ENCODE measurements at places on chromosomes 6 and 20.

DNA sequence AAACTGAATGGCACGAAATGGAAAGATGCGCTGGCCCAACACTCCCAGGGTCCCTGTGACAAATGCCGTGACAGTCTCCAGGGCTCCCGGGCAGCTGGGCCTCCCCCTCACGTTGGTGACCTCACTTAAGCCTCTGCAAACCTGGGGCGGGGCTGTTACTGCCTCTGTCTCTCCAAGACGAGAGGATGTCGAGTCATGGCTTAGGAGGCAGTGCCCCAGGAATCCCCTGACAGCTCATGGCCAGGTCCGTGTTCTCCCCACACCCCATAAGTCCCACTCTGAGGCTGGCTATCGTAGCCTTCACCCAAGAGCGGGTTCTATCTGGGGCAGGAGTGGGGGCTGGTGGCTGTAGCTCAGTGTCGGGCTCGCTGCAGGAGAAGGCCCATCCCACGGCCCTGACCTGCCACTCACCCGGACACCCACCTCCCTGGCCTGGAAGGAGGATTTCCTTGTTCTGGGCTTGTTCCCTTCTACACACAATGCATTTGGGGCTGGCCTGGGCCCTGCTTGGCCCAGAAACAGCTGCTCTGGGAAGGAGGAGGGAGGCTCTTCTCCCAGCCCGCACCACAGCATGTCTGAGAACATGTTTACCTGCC is 5.6 kb upstream of the RPS21 start:
- DNase-seq = no peak

GRCh38 chr20:61120595-61121515 is 131.2 kb upstream of the CDH4 start:
- peak; percentile 18 for DNase-seq

GRCh38 chr6:78623554-78623953 is 243.8 kb upstream of the IRAK1BP1 start:
- DNase-seq = no peak

DNA sequence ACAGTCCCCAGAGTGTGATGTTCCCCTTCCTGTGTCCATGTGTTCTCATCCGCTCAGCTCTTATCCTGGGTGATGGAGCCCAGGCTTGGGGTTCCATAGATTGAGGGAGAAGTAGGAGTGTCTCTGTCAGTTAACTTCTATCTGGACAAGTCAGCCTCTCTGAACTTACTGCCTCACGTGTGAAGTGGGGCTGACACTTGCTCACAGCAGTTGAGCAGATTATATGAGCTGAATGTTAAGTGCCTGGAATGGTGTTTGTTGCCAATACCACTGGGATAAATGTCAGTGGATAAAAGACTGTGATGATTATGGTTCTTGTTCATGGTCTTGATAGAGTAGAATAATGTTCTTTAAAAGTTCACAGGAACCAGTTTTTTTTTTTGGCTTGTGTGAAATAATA is 17.1 kb upstream of the EFCAB8 start:
- DNase-seq = no peak

DNA sequence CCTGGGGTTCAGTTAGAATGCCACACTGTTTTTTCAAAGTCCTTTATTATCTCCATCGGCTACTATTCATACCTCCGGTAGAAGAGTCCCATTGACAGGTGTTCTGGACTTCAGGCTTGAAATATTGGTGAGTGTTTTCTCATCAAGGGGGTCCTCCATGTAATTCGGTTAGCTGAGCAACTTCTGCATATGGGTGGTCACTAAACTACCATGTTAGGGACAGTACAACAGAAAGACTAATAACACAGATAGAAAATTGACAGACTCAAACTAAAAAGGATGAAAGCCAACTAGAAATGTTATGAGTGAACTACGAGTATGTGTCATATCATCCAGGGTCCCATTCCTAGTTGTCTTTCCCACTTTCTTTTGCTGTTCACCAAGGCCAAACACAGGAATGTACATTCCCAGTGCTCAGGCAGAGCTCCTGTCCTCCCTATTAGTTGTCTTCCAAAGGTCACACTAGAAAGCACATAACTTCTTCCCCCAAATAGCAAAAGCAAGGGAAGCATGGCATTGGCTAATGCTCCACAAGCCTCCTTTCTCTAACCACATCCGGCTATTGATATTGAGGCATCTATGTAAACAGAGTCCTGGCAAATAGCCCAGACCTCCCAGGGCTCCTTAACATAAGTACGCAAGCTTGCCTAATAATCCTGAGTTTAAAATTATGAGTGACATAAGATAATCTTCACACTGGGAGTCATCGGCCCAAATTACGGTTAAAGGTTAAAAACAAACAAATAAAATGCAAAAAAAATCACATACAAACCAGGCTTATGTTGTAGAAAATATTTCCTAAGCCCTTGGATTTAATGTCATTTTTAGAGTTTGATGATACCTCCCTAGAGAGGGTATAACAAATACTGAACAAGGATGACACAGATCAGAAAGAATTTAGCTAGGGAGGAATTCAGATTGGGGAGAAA is 13.2 kb downstream of the CCN2 start:
- DNase-seq = no peak

DNA sequence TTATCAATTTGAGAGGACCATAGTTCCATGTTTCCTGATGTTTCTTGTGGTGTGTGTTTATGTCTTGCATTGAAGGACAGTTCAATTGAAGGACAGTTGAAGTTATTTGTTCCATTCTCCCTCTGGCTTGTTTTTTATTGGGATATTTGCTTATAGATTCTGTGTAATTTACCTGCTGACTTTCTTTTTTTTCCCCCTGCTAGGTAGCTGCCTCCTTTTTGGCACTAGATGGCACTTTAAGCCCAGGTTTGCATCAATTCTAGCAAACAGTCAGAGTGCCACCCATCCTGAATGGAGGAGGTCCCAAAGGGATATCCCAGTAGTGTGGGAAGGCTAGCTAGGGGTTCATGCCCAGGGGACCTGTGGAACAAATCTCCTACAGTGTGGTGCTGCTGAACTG is 78.1 kb downstream of the CFAP61 start:
- no peak for DNase-seq

DNA sequence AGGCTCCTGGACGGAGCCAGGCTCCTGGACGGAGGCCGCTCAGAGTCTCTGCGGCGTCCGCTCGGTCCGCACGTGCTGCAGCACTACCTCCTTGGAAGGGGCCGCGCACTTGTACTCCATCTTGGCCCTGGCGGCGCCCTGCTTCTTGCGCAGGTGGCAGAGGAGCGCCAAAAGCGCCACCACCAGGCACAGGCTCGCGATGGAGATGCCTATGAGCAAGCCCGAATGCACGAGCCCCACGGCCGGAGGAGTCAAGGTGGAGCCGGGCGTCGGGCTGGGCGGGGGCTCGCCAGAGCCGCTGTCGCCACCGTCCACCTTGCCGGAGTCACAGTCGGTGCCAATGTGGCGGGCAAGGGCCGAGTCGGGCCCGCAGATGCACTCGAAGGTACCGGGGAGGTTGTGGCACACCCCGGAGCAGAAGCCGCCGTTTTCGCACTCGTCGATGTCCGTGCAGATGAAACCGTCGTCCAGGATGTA is 1.7 kb downstream of the THBD start:
- DNase-seq = no peak

- no peak for DNase-seq
These were observed 42.5 kb downstream of the CD40 start for GRCh38 chr20:46160661-46161060.

- no peak for DNase-seq
These were observed 183.3 kb upstream of the BTBD3 start for GRCh38 chr20:11734431-11734830.

DNA sequence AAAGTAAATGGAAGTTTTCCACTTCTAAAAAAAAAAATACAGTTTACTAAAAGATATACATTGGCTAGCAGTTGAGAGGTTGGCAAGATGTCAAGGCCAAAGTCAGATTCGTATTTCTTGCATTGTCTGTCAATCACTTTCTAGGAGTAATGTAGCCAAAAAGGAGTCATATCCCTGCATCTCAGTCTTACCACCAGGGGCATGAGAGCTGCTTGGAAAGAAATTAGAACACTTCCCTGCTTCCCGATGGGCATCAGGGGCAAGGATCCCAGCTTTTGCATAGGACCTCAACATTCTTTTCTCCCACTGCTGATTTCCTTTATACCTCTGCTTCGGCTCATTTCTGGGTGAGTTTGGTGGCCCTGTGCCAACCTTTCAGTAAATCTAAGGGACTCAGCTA is 581.0 kb upstream of the MAP3K7 start:
- no peak for DNase-seq

DNA sequence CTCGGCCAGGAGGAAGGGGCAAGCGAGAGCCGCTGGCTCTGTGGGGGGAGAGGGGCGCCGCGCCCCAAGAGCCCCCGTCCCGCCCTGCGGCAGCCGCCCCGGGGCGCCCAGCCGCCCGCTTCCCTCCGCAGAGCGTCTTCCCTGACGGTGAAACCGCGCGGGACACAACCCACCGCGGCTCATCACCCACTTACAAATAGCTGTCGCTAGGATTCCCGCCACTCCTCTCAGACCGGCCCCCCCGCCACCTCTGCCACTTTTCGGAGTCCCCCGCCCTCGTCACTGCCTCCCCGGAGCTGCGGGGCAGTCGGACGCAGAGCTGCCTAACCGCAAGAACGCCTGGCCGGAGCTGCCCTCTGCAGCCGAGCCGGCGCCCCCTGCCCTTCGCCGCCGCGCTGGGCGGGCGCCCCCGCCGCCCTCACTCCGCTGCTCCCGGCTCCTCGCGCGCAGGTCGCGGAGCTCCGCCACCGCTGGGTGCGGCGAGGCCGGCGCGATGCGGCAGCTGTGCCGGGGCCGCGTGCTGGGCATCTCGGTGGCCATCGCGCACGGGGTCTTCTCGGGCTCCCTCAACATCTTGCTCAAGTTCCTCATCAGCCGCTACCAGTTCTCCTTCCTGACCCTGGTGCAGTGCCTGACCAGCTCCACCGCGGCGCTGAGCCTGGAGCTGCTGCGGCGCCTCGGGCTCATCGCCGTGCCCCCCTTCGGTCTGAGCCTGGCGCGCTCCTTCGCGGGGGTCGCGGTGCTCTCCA is at the start of gene SLC35D3:
SLC35D3 (plus strand) TSS at position 366 of the 749 bp plus-strand sequence; CDS start at position 494, 128 bp downstream.
- no peak for DNase-seq

DNA sequence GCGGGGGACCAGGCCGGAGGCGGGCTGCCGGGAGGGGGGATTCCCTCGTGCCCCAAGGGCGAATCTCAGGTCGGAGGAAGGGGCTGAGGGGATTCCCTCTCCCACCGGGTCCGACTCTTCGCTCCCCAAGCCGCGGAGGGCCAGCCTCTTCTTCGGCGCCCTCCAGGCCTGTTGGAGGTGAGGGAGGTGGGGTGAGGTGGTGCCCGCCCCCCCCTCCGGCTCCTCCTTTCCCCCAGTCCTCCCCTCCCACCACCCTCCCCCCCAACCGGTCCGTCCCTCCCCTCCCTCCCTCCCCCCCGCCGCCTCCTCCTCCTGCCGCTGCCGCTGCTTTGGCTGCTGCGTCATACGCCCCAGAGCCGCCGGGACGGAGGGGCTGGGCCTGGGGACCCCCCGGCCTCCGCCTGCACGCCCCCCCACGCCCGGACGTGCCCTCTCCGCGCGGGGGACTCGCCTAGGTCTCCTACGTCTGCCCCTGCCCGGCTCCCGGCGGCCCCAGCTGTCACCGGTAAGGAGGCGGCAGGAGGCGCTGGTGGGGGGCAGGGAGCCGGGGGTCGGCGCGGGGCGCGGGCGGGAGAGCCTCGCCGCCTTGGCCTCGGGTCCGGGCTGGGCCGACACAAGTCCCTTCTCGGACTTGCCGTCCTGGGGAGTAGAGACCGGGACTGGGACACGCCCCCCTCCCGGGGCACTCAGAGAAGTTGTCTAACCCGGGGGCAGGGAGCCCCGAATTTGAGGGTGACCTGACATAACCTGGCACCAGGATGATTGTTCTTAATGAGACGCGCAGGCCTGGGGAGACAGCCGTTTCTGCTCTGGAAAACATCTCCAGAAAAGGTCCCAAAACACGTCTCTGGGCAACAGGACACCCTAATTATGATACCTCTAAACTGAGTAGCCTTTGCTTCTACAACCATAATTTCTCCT is at the start of gene PHF1:
PHF1 (plus strand) TSS at position 304 of the 921 bp plus-strand sequence. CDS start 1,250 bp downstream, outside the sequence.
- DNase-seq = no peak

GRCh38 chr20:63536997-63537524 is at the start of gene PTK6:
Gene PTK6, minus strand, starts transcription at chr20:63537376. Its CDS starts 62 bp downstream, at chr20:63537314.
- DNase-seq = peak; percentile 42

- DNase-seq = no peak
These were observed 136.3 kb downstream of the MRPL14 start for GRCh38 chr6:43990627-43991619.

DNA sequence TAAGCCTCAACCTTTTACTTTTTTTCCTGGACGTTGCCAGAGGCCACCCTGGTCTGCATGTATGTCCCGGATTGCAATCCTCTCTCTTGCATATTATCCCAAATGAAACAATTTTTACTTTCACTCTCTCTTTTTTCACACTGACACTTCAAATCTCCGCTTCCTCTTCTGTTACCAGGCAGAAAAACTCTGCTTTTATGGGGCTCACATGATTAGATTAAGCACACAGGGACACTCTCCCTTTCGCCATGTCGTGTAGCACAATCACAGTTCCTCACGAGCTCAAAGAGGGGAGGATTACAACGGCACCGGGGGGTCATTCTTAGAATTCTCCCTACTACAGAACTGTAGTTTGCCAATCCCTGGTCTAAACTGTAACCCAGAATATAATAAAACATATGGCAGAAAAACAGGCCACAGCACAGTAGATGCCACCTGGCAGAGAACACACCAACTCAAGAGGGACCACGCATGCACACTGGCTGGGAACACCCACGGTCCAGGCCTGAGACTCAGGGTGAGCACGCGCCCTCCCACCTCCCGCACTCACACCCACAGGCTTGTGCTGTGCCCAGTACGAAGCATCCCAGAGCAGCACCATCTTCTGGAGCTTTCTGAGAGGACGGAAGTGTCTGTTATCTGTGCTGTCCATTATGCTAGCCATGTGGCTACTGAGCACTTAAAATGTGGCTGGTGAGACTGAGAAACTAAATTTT is 288.7 kb downstream of the KIF16B start:
- no peak for DNase-seq

Measured in stimulated activated CD4-positive, alpha-beta T cell treated with anti-CD3 and anti-CD28 coated beads, Interleukin-4, amount 100 ng/mL, for 48 hours (primary cell).